ENCODE measurements at places on chromosomes 5 and 9. TPM values are rescaled to one million over a fixed set of nuclear protein-coding genes. Genes with fewer than 3 reads are reported as not detected.

The SPARC gene
- 76.0 TPM for total RNA-seq

The PHF24 gene
- not detected for total RNA-seq

The GFI1B gene
- total RNA-seq: not detected

The CYSRT1 gene
- not detected for total RNA-seq

The TMEM141 gene
- total RNA-seq: 45.1 TPM

The EMB gene
- 3.6 TPM for total RNA-seq

The SV2C gene
- not detected for total RNA-seq

The ITK gene
- total RNA-seq: 0.78 TPM

The NSD1 gene
- total RNA-seq: 32.0 TPM

The ZFAND5 gene
- total RNA-seq: 172 TPM

DNA sequence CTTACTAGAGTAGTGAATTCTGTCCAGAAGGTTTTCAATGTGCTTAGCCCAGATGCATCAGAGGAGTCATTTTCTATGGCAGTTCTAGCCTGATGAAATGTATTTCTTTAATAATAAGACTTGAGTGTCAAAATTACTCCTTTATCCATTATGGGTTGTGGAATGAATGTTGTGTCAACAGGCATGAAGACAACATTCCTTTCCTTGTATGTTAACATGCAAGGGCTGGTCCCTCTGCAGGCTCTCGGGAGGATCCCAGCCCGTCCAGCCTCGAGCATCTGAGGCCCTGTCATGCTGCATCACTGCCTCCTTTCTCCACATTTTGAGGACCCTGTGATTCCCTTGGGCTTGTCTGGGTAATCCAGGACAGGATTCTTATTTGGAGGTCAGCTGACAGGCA is 42.9 kb upstream of the FAM120AOS start:
- DNase-seq: no peak

GRCh38 chr5:172770675-172771438 is at the start of gene DUSP1:
Gene DUSP1, minus strand, starts transcription at chr5:172771195. Its CDS starts 243 bp downstream, at chr5:172770952.
- peak; percentile 100 for DNase-seq

GRCh38 chr5:56670916-56671315 is 144.4 kb upstream of the MAP3K1 start:
- no peak for DNase-seq

DNA sequence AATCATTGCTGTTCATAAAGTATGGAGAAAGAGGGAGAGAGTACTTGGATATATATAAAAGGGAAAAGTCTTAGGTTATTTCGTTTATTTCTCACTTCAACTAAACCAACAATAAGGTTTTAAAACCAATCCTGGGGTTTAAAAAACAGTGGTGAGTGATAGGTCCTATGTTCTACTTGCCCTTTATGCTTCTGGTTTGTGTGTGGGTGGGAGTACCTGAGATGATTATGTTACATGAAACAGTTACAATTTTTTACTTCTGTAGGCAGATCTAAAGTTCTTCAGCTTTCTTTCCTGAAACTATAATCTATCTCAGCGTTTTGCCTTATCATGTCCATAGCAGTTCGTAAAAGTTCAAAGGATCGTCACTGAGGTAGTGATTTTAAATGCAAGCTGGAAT is 49.2 kb downstream of the STX17 start:
- no peak for DNase-seq

DNA sequence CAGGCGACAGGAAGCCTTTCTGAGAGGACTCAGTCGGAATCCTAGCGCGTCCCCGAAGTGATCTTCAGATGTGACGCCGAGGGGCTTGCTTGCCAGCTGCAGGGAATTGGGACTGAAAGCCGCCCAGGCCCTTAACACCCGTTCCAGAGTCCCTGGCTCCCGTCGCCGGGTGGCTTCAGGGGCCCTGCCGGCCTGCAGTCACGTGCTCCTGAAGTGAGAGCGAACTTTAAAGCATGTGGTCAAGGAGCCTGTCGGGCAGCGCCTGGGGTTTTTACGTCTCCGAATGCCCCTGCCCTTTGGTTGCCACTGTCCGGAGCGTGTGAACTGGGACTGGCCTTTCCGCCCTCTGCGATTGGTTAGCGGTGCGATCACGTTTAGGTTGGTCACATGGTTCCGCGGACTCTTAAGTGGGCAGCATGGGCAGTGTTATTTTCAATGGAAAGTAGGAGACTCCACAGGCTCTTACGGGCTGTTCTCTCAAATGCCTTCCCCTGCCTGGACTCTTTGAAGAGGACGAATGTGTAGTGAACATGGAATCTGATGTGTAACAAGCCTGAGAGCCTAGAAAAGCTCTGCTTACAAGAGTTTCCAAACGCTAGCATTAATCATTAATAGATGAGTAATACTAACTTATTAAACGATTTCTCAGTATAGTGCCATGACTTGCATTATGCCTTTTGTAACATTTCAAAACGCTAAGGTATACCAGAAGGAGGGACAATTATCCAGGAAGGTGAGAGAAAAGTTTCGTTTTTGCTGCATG is 1.9 kb downstream of the VLDLR start:
- DNase-seq: peak; percentile 76

- no peak for DNase-seq
Measured at GRCh38 chr9:123614306-123615263, 258.6 kb downstream of the CRB2 start.

DNA sequence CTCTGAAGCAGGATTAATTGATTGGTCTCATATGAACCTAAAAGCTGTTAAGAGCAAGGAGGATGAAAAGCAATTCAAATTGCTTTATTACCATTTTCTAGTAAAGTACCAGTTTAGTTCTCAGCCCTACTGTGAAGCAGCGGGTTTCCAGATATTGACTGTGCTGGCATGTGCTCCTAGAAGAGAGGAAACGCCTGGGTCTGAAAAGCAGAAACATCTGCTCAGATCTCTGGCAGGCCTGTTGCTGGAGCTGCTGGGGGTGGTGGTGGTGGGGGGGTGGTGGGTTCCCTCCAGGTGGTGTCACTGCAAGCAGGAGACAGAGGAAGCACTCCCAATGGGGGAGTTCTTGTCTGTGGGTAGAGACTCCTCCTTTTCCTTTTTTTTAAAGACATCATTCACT is 105.5 kb upstream of the ZNF462 start:
- no peak for DNase-seq

- DNase-seq: no peak
Measured at GRCh38 chr9:89945133-89945532, 340.3 kb downstream of the GADD45G start.

DNA sequence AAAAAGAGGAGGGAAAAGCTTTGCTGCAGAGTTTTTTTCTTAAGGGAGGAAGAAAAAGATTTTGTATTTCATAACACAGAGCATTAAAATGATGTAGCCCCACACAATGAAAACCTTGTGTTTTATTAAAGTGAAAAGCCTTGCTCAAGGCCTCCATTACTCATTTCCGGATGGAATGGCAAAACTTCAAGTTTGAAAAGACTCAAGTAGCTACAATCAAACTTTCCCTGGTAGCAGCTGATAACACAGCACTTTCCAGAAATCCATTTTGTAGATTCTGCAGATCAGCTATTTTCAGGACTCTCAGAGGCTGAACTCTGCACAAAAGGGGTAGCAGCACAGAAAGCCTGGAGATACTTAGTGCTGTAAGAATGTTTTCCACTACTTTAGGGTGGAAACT is 374.8 kb downstream of the NFIB start:
- DNase-seq: peak; percentile 15

GRCh38 chr9:89464300-89464901 is 33.5 kb downstream of the SEMA4D start:
- no peak for DNase-seq

DNA sequence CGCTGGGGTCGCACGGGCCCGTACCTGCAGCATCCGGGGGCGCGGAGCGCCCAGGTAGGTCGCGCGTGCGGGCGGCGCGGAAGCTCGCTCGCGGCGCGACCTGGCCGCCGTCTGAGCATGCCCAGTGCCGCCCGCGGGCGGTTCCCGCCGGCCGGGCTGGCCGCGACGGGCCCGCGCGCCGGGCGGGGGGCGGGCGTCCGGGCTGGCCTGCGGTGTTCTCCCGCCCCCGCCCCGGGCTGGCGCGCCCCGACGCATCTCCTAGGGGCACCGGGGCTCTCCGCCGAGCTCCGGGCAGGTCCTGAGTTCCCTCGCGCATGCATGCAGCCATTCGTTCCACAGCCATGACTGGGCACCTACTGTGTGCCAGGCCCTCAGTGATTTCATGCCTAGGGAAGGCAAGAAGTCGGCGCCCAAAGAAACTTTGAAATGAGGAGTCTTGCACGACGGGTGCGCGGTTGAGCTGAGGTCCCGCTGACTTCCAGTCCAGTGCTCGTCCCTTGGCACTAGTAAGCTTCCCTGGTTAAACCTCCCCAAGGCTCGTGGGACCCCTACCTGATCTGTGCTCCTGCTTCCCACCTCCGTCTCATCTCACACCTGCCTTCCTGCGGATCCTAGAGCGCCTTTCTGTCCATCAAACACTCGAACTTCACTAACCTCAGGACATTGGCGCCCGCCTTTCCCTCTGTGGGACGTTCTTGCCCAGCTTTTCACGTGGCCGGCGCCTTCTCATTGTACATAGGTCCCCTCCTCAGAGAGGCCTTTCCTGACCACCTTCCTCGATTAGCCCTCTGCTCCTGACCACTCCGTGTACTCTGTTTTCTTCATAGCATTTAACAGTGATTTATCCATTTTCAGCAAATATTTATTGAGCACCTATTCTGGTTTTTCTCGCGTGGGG is at the start of gene PTPN3:
PTPN3 (minus strand) TSS at position 113 of the 898 bp plus-strand sequence. CDS start 34,873 bp downstream, outside the sequence.
- DNase-seq: peak; percentile 46

GRCh38 chr9:92392690-92393089 is 11.7 kb downstream of the OGN start:
- DNase-seq: no peak

DNA sequence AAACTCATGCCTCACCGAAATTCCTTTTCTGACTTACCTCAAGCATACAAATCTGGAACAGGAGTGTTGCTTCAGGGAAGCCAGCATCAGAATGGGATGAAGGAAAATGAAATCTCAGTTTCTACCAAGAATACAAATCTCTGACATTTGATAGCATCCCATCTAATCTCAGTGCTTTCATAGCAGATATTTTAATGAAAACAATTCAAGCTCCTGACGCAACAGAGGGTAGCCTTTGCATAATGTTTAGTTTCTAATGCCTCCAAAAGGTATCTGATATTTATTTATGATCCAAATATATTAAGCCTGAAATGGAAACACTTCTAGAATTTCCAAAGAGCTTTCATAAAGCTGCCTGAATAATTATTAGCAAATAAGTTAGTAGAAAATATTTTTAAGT is 251.4 kb downstream of the DEPDC1B start:
- DNase-seq: no peak

DNA sequence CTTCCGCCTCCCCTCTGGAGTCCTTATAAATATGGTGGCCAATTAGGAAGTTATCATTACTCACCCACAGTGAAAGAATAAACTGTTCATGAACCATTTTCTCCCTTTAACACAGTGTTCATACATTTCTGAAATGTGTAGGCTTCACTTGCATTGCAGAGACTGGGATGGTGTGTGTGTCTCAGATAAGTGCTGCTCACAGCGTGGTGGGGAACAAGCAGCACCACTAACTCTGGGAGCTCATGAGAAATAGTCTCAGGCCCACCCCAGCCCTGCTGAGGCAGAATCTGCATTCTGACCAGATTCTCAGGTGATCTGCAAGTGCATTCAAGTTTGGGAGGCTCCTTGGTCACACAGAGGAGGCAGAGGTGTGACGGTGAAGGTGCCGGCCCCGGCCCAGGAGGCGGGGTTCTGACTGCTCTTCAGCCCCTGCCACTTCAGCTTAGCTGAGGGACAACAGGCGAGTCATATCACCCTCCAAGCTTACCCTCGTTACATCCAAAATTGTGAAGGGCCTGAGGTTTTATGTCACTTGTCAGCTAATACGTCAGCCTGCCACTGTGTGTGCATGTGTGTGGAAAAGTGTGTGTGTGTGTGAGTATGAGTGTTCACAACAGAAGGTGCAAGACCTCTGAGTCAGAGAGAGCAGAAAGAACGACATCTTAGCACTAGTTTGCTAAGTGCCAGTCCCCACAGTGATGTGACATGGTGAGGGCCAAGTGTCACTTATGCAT is 34.7 kb downstream of the DAP start:
- no peak for DNase-seq

DNA sequence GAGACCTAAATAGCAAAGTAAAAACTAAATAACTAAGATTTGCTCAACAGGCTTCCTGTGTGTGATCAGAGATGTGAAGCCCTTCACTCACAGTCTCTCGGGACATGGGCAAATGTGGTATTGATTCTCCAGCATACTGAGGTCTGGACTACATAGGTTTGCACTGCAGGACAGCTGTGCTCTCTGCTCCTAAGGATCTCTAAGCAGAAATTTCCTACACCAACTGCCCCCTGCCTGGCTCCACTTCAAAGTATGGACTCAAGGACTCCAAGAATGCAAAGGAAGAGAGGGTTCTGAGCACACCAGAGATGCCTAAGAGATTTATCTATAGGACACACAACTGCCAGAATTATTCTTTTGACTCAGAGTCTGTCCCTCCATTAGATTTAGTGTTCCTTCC is 487.2 kb downstream of the SEMA5A start:
- DNase-seq: no peak

DNA sequence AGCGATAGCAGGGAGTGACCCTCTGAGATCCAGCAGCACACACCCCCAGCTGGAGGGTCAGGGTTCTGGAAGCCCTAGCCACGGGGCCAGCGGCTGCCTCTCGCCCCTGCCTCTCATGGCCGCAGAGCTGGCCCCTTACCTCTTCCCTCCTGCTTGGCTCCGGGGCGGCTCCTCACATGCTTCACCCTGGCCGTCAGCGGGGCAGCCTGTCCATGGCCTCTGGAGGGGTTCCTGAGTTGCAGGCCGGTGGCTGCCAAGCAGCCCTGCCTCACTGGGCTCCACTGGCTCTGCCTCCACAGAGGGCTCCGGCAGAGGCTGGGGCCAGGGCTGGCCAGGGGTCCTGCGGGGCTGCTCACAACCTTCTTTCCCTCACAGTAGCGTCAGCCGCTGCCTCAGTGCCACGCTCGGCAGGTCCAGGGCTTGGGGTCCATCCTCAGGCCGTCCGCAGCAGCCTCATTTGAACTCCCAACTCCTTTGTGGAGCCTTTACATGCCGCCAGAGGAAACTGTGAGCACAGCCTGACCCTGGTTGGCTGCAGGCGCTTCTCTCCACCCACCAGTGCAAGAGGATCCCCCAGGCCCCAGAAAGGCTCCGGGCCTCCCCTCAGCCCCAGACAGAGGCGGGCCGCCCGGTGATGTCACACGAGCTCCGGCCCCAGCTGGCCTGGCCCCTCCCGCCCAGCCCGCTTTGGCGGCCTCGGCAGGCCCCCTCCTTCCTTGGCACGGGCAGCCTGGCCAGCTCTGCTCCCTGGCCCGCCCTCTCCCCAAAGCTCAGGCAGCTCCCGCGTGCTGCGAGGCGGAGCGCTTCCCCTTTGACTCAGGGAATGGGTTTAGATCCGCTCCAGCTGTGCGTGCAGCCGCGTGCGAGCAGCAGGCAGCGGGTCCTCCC is at the start of gene ANGPTL2:
ANGPTL2 (minus strand) TSS at position 460 of the 888 bp plus-strand sequence. CDS start 13,904 bp downstream, outside the sequence.
- peak; percentile 77 for DNase-seq
